Smooth muscle cell of trachea (primary cell): ENCODE measurements at places on chromosomes 1 and 21. TPM values are rescaled to one million over a fixed set of nuclear protein-coding genes. Genes with fewer than 3 reads are reported as not detected.

Gene KRTAP13-2
- total RNA-seq: not detected in 2 replicates

Gene NUAK2
- 0.87 and 2.8 TPM in 2 replicates for total RNA-seq

Gene PTPN7
- not detected in 2 replicates for total RNA-seq

Gene GJA9
- total RNA-seq: under 0.01 TPM in 1 of 2 replicates, not detected in the other

Gene FCRLB
- total RNA-seq: 2.0 and 3.6 TPM in 2 replicates

Gene PIK3R3
- total RNA-seq: 3.6 and 6.3 TPM in 2 replicates

Gene RGS13
- total RNA-seq: not detected in 2 replicates

Gene LCE1B
- total RNA-seq: not detected in 2 replicates

Gene ZSCAN20
- total RNA-seq: 13.1 and 19.8 TPM in 2 replicates

Gene CCNL2
- total RNA-seq: 140 and 163 TPM in 2 replicates

Gene LSS
- total RNA-seq: 233 and 321 TPM in 2 replicates

Gene PERM1
- total RNA-seq: under 0.01 TPM in 1 of 2 replicates, not detected in the other

Gene IKBKE
- 15.9 and 19.3 TPM in 2 replicates for total RNA-seq

Gene DMRTB1
- total RNA-seq: not detected in 2 replicates

Gene LMX1A
- not detected in 2 replicates for total RNA-seq

Gene CAMK2N1
- 36.7 and 48.4 TPM in 2 replicates for total RNA-seq

Gene SLAMF9
- 0.33 TPM in 1 of 2 replicates, not detected in the other for total RNA-seq

Gene SIK1
- 0.33 TPM in 1 of 2 replicates, not detected in the other for total RNA-seq
